Activated CD4-positive, alpha-beta T cell treated with anti-CD3 and anti-CD28 coated beads for 1 hour (primary cell): ENCODE measurements at places on chromosomes 16 and 17.

GRCh38 chr16:88005968-88006367 lies 54.7 kb downstream of the BANP start:
- no peak for DNase-seq

GRCh38 chr17:17381446-17382064 lies 78.4 kb downstream of the NT5M start:
- DNase-seq, result no peak

DNA sequence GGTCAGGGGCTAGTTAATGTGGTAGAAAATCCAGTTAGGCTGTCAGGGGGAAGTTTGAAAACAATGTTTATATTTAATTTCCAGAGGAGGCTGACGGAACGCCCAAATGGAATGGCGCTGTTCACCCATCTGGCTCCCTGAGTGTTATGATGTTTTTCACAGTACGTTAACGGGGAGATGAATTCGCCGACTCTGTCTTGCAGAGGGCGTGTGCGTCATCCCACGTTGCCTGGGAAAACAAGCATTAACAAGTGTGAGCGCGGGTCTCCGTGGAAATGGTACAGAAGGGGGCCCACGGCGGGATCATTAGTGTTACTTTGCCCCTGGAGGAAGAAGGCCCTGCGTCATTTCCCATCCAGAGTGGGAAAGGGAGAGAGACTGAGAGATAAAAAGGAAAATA lies 29.6 kb downstream of the RGS9 start:
- DNase-seq, result no peak

GRCh38 chr17:19345486-19346350 lies 16.8 kb downstream of the B9D1 start:
- no peak for DNase-seq

- DNase-seq, result peak; percentile 31
Measured at GRCh38 chr17:49494986-49495841, at the start of gene NGFR. TSS of gene NGFR (plus strand) at chr17:49495293. CDS start at chr17:49495418, 125 bp downstream.

- no peak for DNase-seq
Measured at GRCh38 chr16:17420816-17421215, 49.9 kb downstream of the XYLT1 start.

DNA sequence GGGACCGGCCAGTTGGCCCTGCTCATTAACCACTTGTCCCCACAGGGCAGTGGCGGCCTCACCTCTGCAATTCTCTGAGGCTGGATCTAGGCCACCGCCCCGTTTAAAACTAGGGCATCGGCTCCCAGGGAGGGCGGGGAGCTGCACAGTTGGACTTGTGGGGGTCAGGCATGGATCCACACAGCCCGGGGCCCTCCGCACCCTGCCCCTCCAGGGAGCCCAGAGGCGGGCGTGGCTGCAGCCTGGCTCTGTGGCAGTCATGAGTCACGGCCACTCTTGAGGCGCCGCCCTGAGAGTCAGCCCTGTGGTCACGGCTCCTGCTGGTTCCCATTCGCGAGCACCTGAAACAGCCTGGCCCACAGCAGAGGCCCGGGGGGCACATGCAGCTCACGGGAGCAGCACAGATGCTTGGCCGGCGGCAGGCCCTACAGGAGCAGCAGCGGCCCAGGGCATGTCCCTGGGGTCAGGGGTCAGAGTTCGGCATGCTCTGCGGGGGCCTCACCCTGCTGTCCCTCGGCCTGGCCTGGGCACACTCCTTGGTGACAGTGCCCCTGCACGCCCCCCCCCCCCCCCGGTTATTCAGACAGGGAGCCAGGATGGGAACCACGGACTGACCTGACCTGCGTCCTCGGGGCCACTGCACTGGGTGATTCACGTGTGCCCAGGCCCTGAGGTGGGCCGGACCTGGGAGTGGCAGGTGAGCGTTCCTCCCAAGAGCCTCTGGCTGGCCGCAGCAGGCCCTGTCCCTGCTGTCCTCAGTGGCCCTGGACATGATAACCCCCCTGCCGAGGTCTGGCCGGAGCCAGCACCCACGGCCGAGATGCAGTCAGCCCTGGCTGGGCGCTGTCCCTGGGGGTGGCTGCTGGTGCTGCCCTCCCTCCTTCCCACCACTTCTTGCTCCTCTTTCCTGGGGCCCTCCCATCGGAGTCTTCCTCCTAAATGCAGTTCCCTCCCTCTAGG lies 8.2 kb downstream of the CAPN15 start:
- DNase-seq, result no peak

DNA sequence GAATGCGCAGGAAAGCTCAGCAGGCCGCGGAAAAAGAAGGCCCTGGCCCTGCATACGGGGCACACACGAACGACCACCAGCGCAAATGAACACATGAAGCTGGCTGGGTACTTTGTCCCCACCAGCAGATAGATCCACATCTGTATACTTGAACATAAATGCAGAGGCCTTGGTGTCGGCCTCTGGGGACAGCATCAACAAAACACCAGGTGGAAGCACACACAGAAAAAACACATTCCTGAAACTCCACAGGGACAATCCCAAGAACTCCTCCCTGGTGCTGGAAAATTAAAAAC lies 606 bp upstream of the ZBTB4 start:
- DNase-seq, result no peak

GRCh38 chr16:85534536-85535351 lies 78.4 kb upstream of the GSE1 start:
- no peak for DNase-seq

- no peak for DNase-seq
Measured at GRCh38 chr17:17156107-17156506, 50.0 kb downstream of the PLD6 start.

GRCh38 chr17:57294101-57294500 lies 37.8 kb downstream of the MSI2 start:
- no peak for DNase-seq

DNA sequence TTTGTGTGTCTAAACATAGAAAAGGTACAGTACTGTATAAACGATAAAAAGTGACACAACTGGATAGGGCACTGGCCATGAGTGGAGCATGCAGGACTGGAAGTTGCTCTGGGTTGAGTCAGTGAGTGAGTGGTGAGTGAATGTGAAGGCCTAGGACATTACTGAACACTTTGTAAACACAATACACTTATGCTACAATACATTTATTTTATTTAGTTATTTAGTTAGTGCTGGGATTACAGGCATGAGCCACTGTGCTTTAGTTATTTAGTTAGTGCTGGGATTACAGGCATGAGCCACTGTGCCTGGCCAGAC lies 4.6 kb downstream of the CFAP20 start:
- DNase-seq, result no peak

DNA sequence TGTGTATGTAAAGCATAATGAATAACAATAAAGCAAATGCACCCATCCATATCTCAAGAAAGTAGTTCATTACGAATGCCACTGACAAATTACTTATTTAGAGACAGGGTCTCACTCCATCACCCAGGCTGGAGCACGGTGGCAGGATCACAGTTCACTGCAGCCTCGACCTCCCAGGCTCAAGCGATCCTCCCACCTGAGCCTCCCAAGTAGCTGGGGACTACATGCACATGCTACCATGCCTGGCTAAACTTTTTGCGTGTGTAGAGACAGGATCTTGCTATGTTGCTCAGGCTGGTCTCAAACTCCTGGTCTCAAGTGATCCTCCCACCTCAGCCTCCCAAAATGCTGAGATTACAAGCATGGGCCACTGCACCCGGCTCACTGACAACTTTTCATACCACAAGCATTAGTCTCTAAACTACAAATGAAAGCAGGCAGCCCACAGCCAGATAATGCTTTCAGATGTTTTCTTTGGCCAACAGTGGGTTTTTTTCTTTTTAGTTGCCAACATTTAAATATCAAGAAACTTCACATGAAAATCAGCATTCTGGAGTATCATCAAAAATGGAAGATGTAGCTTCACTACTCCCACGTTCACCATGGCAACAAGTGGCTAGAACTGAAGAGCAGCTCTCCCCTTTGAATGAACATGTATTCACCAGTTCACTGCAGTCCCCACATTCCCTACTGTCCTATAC lies 7.7 kb downstream of the ARHGAP17 start:
- no peak for DNase-seq

- no peak for DNase-seq
Measured at GRCh38 chr17:71709271-71709890, 411.4 kb upstream of the SOX9 start.

DNA sequence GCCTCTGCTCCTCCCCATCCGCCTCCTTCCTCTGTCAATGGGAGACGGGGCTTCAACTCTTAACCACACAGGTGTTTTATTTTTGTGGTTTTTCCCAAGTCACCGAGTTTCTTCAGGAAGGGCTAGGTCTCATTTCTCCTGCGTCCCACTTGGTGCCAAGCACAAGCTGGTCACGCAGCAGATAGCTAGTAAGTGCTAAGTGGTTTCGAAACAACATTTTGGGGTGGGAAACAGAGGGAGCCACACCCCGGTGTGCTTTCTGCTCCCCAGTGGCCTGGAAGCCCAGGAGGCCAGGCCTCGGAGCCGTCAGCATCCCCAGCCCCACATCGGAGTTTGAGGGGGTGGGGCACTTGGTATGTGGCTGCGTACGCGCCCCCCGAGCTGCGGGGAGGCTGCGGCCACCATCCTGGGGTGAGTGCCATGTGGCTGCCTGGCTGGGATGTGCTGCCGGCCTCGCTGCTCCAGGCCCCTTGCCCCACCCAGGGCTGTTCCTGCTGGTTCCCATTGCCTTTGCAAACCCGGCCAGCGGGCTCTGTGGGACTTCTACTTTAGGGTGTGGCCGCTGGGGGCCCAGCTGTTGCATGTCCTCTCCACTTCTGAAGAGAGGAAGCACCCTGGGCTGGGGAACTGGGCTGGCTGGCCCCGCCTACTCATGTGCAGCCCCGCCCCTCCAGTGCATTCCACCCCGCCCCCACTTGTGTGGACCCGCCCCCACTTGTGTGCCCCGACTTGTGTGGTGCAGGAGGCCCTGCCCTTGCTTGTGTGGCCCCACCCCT lies 55.6 kb downstream of the BAIAP2 start:
- DNase-seq, result no peak
